Thoracic aorta (tissue), 2 donors: ENCODE measurements at places on chromosomes 3 and 15. TPM values are rescaled to one million over a fixed set of nuclear protein-coding genes. Genes with fewer than 3 reads are reported as not detected.

DNA sequence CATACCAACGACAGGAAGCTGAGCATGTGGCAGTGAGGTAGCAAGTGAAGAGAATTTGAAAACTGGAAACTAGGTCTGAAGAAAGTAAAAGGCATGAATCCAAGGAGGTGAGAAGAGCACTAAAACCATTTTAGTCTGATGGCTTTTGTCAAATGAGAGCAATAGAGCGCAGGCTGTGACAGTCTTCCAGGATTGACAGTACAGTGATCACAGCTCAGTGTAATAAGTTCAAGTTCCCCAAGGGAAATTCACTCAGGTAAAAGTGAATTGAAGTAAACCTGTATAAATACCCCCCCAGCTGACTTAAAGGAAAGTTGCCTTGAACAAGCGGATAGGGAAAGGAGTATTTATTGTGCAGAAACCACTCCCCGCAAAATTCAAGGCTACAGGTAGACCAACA is 224.2 kb upstream of the CRBN start:
- no peak for DNase-seq

TMEM108 gene
- total RNA-seq, result 0.28 TPM

- no peak for DNase-seq
Observed at GRCh38 chr3:117630469-117630868, 920.9 kb downstream of the TUSC7 start.

GRCh38 chr15:53536479-53537120 is 222.9 kb downstream of the WDR72 start:
- no peak for DNase-seq

DNA sequence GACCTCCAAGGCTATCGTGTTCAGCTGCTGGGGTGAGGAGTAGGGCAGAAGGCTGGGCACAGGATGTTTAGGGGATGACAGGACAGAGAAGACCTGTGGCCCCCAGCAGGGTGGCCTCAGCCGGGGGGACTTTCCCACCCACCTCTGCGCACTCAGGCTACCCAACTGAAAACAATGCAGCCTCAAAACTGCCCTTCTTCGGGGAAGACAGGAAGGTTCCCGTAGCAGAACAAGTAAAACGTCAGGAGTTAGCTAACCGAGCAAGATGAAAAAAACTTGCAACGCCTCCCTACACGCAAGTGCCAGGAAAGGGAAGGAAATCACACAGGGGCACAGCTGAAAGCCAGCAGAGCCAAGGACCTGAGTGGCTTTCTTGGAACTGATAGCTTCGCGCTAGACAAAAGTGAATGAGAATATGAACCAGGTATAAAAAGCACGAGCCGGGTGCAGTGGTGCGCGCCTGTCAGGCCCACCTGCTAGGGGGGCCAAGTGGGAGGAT is 38.4 kb upstream of the FURIN start:
- DNase-seq, result no peak

CTNNB1 gene
- total RNA-seq, result 595 TPM

- no peak for DNase-seq
Observed at GRCh38 chr3:159586571-159587202, 401.9 kb upstream of the IL12A start.

CFAP100 gene
- not detected for total RNA-seq

- no peak for DNase-seq
Observed at GRCh38 chr15:64019764-64020163, 26.5 kb downstream of the DAPK2 start.

SLC26A6 gene
- 93.9 TPM for total RNA-seq

DNA sequence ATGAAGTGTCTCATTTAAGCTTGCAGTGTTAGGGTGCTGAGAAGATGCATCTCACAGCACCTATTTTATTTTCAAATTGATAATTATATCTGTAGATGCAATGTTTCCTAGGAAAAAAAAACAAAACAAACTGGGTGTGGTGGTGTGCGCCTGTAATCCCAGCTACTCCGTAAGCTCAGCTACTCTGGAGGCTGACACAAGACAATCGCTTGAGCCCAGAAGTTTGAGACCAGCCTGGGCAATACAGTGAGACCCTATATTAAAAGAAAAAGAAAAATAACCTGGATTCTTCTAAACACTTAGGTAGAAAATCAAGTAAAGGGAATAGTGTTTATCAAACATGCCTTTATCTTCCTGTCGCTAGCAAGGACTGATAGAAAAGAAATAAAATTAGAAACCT is 1.9 kb downstream of the MINDY2 start:
- no peak for DNase-seq

ROBO1 gene
- total RNA-seq, result 13.3 TPM

- no peak for DNase-seq
Observed at GRCh38 chr3:138849222-138849940, 14.7 kb upstream of the PIK3CB start.

DNA sequence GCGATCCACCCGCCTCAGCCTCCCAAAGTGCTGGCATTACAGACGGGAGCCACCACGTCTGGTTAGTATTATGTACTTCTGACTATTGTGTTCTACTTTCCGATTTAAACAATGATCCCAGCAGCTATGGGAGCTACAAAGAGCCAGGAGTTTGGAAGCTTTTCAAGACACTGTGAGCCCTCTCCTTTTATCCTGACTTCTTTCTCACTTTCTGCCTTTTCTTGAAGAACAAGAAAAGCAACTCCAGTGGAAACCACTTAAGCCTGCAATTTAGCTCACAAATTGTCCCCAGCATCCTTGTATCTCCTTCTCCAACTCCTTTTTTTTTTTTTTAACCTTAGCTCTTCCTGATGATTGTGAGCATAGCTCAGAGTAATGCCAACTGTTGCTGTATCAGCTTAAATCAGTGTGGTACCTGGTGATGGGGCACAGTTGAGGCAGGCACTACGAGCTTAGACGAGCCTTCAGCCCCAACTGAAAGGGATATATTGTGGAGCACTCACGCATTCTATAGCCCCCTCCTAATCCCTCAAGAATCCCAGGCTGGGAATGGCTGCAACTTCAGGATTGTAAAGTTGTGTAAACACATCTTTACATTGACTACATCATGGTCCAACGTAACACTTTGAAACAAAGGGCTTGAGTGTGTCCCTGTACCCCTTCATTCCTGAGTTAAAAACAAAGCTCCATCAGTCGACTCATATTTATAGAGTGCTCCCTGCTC is 677.0 kb downstream of the FHIT start:
- no peak for DNase-seq

- DNase-seq, result no peak
Observed at GRCh38 chr15:70530017-70530499, 233.3 kb downstream of the UACA start.

DNA sequence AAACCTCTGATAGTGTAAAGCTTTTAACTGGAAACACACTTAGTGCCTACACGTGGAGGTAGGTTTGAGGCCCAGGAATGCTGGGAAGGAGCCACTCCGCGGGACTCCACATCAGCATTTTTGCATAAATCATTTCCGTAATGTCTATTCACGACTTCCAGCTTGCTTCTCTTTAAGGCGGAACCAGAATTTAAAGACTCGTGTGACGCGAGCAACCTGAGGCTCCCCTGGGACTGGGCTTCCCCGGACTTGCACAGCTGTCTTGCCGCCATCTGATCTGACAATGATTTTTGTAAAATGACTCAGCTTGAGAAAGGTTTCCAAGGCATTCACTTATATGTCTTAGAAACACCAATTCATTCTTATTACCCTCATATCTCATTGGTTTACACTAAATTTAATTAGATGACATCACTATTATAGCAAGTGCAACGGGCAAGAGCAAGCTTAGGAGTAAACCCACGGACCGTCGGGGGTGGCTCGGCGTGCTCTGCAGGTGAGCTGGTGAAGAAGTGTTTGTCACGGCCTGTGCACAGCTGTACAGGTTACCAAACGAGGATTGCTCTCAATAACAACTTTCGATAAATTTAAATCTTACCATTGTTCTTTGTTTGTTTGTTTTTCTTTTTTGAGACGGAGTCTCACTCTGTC is 95.2 kb downstream of the CHSY1 start:
- DNase-seq, result no peak

DNA sequence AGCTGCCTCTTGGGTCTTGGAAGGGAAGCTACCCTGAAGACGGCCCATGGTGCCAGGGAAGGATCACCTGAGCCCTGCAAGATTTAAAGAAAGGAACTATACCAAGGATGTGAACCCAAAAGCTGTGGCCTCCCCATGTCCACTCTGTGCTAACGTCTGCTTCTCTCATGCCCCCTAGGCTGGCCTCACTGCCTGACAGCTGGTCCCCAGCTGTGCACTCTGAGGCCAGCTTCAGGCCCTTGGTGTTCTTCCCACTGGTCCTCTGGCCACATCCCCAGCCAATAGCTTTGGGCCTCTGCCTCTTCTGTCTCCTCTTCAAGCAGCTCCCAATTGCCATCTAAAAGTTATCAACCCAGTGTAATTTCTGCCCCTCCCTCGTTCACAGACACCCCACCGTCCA is 5.2 kb upstream of the LRRK1 start:
- no peak for DNase-seq

GRCh38 chr3:81270603-81271379 is 490.7 kb downstream of the GBE1 start:
- no peak for DNase-seq

GRCh38 chr15:35783203-35783602 is 237.2 kb upstream of the DPH6 start:
- DNase-seq, result no peak

DNA sequence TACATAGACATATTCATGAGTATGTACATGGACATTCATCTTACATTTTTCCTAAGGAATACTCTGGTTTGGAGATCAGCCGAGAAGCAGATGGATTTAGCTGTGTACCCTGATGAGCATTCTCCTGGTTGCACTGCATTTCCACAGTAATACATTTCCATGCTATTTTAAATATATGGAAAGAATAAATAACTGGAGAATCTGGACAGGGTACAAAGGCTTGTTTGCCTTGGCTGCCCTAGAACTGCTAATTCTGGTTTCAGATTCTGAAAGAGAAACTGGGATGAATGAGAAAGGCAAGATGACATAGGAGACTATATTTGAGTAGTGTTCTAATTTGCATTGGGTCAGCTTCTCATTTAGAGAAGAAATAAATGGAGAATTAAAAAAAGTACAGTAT is 190.8 kb upstream of the FAM3D start:
- no peak for DNase-seq

DNA sequence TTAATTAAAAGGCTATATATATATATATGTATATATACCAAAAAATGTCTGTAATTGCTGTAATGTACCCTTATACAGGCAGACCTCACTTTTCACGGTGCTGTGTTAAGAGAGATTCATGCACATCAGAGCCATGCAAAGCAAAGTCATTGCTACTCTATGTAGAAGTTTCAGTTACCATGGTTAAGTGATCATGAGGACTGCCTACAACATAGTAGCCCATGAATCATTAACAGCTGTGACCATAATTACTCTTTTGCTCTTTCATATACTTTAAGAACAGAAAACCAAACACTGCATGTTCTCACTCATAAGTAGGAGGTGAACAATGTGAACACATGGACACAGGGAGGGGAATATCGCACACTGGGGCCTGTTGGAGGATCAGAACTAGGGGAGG is 225.3 kb upstream of the EPHA3 start:
- no peak for DNase-seq

DNA sequence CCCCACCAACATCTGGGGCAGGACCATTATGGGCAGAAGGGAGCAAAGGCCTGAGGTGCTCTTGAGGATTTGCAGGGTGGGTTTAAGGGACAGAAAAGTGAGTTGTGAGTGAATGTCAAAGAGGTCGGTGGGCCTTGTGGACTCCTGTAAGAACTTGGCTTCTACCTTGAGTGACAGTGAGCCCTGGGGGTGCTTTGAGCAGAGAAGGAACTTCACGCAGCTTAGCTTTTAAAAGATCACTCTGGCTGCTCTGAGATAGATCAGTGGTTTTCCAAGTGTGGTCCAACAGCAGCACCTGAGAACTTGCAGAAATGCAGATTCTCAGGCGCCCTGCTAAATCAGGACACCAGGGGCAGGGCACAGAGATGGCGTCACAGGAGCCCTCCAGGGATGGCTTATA is 15.3 kb upstream of the ALAS1 start:
- DNase-seq, result no peak

DNA sequence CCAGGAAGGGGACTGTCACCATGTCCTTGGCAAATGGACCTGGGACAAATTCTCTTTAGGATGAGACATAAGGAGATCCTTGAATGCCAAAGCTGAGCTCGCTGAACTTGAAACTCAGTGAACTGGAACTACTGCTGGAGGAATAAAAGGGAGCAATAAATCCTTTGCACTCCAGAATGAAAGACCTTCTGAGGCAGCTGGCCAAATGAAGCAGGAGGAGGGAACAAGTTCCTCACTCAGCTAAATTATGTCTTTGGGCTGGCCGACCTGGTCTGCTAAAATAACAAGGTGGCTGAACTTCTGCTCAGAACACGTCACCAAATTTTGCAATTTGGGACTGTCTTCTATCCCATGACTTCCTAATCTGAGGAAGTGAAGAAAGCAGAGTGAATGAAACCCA is 314.7 kb downstream of the LPP start:
- DNase-seq, result no peak

GRCh38 chr15:39108021-39108420 is 472.9 kb upstream of the THBS1 start:
- no peak for DNase-seq

DNA sequence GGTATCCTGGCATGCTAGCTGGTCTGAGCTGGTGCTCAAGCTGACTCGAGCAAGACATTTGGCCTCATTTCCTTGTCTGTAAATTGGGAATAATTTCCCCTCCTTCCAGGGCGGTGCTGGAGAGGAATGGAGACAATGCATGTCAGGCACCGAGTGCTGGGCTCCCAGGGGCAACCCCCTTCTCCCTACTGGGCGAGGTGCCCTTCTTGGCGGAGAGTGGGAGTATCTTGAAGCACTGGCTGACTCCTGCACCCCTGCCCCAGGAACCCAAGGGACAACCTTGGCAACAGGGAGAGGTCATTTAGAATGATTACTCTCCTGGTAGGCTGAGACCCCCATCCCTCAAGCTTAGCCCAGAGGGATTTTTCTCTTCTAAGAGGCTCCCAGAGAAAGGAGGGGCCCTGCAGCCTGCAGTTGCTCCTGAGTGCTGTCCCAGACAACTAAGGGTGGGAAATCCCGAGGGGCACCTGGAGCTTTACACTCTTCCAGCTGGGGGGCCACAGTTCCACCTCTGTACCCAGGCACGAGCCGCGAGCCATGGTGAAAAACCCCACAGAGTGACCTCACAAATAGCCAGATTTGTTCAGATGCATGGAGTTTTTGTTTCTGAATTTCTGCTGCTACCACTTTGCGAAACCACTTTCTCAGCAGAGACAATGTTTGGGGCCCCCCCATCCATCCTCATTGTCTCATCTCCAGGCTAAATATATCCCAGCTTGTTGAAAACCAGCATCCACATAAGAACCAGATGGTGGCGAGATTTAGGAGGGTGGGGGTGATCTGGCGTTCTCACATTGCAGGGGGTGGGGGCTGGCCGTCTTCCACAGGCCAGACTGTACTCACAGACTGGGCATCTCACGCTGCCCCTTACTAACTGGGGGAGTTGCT is 44.8 kb downstream of the ABTB1 start:
- no peak for DNase-seq

- DNase-seq, result no peak
Observed at GRCh38 chr3:119349354-119350041, 55.3 kb downstream of the ARHGAP31 start.

- DNase-seq, result no peak
Observed at GRCh38 chr15:88331291-88331690, 74.8 kb upstream of the NTRK3 start.

OXTR gene
- total RNA-seq, result 55.1 TPM

GRCh38 chr15:52290329-52290728 is 5.3 kb downstream of the MYO5C start:
- DNase-seq, result no peak
